ENCODE measurements at places on chromosomes 1 and 21.

GRCh38 chr1:175232335-175232734 lies 39.8 kb upstream of the KIAA0040 start:
- DNase-seq = no peak

DNA sequence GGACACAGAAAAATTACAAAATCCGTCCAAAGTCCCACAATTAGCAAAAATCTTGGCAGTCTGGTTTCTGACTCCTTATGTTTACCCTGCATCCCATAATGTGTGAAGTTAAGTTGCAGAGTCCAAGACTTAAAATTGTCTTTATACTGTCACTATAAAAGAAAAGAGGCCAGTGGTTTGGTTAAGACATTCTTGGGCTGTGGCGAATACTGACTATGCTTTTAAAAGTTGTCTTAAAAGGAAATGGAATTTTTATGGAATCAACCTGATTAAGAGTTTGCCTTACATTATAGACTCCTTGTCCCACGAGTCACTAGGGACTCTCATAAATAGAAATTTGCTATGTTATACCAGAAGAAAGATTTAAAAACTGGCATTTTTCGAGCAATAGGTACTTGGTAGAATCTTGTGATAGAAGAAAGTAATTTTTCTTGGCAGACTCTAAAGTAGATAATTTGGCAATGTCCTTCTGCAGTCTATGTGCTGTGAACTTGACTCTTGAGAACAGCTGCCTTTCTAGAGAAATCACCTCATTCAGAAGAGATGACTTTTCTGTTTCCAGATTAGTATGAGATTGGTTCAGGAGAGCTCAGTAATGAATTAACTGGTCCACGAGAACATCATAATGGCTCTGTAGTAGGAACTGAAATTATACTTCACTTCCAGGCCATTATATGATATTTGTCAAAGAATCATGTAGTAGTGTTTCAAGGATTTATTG lies 31.8 kb downstream of the NTNG1 start:
- DNase-seq = no peak

- DNase-seq = no peak
Measured at GRCh38 chr1:44713321-44713781, 17.6 kb downstream of the RNU5D-1 start.

DNA sequence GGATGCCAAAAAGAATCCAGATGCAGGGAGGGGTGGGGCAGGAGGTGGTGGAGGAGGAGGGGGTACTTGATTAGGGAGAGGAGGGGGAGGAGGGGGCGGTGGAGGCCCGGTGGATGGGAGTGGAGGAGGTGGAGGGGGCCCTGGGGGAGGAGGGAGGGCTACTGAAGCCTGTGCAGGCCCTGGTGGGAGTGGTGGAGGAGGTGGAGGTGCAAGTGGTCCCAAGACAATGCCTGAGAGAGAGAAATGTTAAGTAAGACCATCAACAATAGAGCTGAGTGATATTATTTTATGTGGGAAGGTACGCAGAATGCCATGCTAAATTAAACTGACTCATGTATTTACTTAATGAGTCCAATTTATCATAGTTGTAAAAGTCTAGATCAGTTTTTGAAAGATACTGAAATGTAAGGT lies 86.8 kb upstream of the LBR start:
- no peak for DNase-seq

GRCh38 chr1:244653439-244654107 lies 647 bp downstream of the DESI2 start:
- no peak for DNase-seq

- DNase-seq = no peak
Measured at GRCh38 chr1:171226747-171227370, 21.4 kb upstream of the FMO1 start.

- DNase-seq = no peak
Measured at GRCh38 chr1:62772607-62773295, 11.2 kb upstream of the ATG4C start.

Data from activated T-helper 9 cell treated with anti-CD3 and anti-CD28 coated beads, Interleukin-2, amount 50 U/mL, for 16 hours (primary cell).